Stimulated activated CD4-positive, alpha-beta T cell treated with anti-CD3 and anti-CD28 coated beads, Interleukin-4, amount 100 ng/mL, for 48 hours (primary cell): ENCODE measurements at places on chromosomes 1 and 21.

- DNase-seq, result no peak
Observed at GRCh38 chr21:45415188-45415942, 10.4 kb downstream of the COL18A1 start.

- DNase-seq, result no peak
Observed at GRCh38 chr1:236425031-236425663, 31.1 kb downstream of the EDARADD start.

- no peak for DNase-seq
Observed at GRCh38 chr1:169892176-169892926, 1.3 kb downstream of the SCYL3 start.

DNA sequence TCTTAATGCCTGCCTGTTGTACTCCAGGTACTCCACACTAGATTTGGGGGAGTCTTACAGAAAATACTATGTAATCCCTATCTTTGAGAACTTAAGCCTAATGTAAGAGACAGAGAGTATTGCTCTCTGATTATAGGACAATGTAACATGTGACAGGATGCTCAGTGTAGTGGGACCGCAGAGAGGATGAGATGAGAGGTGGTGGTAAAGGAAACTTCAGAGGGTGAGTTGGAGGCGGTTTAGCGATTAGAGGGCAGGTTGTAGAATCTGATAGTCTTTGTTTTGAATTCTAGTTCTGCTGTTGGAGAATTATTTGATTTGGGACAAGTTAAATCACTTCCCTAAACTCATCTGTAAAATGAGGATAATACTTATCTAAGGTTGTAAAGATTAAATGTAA lies 5.4 kb downstream of the SOAT1 start:
- DNase-seq, result peak; percentile 20

GRCh38 chr1:113830039-113830438 lies 17.8 kb upstream of the RSBN1 start:
- no peak for DNase-seq

GRCh38 chr1:77511440-77511840 lies 171.0 kb downstream of the ZZZ3 start:
- DNase-seq, result no peak

- DNase-seq, result peak; percentile 38
Observed at GRCh38 chr1:38489844-38490270, 369.7 kb downstream of the RRAGC start.

GRCh38 chr1:192453360-192453992 lies 122.1 kb upstream of the RGS1 start:
- no peak for DNase-seq
